ENCODE measurements at places on chromosomes 13 and 19. TPM values are rescaled to one million over a fixed set of nuclear protein-coding genes. Genes with fewer than 3 reads are reported as not detected.

The HPN gene
- total RNA-seq = 5.6 TPM

DNA sequence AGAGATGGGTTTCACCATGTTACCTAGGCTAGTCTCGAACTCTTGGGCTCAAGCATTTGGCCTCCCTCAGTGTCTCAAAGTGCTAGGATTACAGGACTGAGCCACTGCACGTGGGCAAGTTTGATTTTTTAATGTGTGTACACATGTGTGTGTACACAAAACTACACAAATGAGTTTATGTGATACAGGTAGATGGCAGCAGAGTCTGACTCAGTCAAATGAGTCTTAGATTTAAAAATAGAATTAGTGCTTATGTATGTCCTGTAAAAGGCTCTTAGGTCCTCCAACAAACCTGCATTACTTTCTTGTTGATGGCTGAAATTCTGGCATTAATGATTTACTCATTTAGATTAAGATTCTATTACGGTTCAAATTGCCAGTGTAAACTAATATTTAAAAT lies 293.7 kb downstream of the PCDH17 start:
- no peak for DNase-seq

The SIX5 gene
- total RNA-seq = 15.6 TPM

DNA sequence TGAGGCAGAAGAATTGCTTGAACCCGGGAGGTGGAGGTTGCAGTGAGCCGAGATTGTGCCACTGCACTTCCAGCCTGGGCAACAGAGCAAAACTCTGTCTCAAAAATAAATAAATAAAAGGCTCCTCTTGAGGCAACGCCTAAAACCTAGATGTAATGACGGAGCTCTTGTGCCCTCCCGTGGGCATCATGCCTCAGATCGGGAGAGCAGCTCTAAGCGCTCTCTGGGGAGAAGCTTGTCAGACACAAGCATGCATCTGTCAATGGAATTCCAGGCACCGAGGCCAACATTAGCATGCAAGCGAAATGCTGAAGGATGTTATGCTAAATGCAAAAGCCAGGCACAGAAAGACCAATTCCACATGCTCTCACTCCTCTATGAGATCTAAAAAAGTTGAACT lies 45.6 kb upstream of the MRI1 start:
- DNase-seq = peak; percentile 46

The LPAR6 gene
- total RNA-seq = 15.0 TPM

The JSRP1 gene
- total RNA-seq = not detected

The SEMA6B gene
- 15.0 TPM for total RNA-seq

GRCh38 chr19:11200015-11200574 lies 2.8 kb upstream of the KANK2 start:
- DNase-seq = no peak

DNA sequence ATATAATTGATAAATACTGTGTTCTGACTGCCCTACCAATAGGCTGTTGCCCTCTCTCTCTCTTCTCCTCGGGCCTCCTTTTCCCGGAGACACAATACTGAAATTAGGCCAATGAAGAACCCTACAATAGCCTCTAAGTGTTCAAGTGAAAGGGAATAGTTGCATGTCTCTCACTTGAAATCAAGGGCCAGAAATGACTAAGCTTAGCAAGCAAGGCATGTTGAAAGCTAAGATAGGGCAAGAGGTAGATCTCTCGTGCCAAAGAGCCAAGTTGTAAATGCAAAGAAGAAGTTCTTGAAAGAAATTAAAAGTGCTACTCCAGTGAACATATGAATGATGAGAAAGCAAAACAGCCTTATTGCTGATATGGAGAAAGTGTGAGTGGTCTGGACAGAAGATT lies 13.3 kb downstream of the KATNAL1 start:
- DNase-seq = no peak

DNA sequence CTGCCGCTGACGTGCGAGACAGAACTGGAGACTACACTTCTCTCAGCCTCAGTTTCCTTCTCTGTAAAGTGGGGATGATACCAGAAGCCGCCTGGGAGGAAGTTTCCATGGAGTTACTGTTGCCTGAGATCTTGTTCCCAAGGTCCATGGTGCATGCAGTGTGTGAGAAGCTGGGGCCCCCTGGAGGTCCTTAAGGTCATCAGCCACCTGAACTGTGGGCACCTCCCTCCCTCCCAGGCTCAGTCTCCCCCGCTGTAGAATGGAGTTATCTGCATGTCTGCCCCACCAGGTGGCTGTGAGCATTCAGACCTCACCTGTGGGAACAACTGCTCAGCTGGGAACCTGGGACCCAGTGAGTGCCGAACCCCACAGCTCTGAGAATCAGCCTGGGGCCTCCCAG lies 2.7 kb downstream of the CRX start:
- DNase-seq = no peak

The ETV2 gene
- total RNA-seq = 0.88 TPM

- DNase-seq = no peak
These were observed 11.6 kb upstream of the FPR3 start for GRCh38 chr19:51783372-51783771.

- no peak for DNase-seq
These were observed 1.9 kb downstream of the NFKBIB start for GRCh38 chr19:38901683-38902082.

GRCh38 chr19:5775668-5776309 lies 8.8 kb downstream of the PRR22 start:
- no peak for DNase-seq

DNA sequence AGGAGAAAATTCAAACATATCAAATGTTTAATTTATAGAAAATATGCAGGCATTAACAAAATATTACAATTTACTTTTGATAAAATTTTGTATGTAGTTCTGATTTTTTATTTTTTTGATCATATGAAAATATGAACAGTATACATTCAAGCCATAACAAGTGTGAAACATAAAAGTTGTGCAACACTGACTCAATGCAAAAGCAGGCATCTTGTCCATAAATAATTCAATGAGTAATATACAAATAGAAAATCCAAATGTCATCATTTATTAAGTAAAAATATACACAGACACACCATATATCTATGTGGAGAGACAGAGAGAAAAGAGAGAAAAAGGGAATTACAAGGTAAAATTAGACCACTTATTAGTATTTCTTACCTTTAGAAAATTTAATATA lies 1183.9 kb downstream of the SLITRK1 start:
- DNase-seq = no peak

DNA sequence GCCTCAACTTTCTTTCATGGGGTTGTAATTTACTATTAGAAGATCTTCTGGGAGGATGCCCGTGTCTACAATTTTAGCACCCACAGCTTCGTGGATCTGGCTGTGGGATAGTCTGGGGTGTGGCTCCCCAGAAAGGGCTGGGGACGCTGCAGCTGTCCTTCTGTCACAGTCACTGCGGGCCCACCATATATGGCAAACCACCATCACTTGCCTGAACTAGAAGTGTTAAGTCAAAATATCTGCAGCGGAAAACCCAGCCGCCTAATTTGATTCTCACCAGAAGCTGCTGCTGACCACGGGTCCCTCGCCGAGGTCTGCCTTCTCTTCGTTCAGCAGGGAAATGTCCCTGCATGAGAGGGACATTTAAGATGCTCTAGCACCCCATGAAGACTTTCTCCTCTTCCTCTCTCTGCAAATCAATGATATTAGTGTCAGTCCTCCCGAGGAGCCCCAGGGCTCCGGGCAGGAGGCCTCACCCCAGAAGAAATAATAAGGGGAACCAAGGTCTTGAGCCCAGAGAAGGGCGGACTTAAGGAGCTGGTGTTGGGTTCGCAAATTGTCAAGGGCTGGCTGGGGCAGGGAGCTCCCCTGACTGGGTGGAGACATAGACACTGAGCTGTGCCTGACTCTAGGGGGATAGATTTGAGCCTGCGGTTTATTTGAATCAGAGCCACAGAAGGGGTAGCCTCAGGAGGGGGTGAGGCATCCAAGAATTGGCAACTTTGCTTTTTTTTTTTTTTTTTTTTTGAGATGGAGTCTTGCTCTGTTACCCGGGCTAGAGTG lies 3.0 kb upstream of the MATK start:
- DNase-seq = no peak

GRCh38 chr19:55539090-55539984 lies 2.4 kb upstream of the SBK2 start:
- no peak for DNase-seq

DNA sequence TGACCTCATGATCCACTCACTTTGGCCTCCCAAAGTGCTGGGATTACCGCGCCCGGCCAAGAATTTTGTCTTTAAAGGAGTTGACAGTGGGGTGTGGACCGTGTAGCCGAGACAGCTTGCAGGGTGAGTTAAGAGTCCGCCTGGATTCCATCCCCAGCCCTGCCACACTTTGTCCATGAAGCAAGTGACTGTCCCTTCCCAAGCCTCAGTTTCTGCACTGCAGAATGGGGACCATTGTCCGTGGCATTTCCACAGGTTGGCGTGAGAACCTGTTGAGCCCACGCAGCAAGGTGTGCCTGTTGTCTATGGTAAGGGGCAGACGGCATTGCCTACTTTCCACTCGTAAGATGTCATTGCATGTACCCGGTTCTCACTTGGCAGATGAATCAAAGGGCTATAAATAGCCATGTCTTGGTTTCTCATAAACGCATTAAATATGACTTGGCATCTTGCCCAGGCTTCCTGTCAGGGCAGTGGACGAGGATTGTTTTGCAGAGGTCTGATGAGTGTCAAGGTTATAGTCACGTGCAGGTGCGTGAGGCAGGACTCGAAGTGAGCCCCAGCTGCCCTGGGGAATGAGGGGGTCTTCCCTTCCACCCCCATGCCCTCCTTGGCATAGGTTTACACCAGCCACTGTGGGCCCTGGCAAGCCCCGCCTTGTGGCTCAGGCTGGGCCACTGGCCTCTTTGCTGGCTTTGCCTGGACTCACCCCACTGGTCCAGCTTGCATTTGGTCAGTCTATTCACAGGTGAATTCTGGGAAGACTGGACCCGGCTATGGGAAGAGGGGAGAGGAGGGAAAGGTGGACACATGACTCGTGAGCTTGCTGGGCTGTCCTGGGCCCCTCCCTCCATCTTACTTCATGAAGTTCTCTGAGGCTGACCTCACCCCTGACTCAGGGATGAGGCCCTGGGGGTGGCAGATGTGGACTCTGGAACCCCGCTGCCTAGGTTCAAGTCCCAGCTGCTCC lies 14.6 kb downstream of the FAM187B start:
- DNase-seq = peak; percentile 70

DNA sequence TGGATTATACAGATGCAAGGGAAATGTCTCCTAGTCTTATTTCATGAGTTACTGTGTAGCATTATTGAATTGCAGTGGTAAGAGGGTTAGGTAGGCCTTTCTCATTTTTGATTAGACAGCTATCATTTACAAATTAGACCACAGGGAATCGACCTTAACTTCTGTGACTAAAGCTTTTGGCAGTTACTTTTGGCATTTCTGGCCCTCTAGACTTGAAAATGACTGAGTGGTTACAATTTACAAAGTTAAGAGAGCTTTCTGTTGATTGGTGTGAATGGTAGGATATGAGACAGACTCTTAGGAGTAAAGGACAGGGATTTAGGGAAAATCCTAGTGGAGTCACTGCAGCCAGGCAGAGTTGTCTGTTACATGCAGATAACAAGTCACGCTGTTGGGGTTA lies 86.1 kb downstream of the GGACT start:
- no peak for DNase-seq

The ZNF681 gene
- total RNA-seq = 1.4 TPM

GRCh38 chr19:16377521-16377920 lies 52.9 kb downstream of the KLF2 start:
- DNase-seq = no peak

GRCh38 chr19:54616057-54616456 lies 14.2 kb upstream of the LILRB1 start:
- no peak for DNase-seq

The MIA gene
- total RNA-seq = 1.8 TPM

- DNase-seq = no peak
These were observed 1546.2 kb downstream of the OLFM4 start for GRCh38 chr13:54574791-54575190.

DNA sequence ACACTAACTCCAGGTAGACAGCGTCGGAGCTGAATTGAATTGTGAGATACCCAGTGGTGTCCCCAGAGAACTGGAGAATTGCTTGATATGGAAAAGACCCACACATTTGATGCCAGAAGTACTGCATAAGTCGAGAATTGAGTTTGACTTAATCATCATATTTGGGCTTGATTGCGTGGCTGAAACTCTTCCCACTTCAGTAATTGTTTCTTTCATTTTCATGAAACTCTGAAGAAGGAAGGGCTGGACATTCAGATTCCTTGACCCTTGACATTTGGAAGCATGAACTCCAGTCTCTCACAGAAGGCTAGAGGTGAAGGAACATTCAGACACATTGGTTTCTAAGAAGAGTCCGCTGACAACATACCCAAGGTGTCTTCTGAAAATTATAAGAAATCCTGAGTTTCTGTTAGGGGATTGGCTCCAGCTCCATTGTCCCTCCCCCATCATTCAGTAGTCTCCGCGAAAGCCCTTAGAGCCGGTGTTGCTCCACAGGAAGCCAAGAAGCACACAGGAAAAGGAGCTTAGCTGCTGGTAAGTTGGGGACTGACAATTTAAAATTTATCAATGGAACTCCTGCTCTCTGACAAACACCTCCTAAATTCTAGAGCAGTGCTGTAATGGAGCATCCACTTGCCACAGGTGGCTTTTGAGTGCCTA lies at the start of gene FPR2:
FPR2 (plus strand) TSS at position 484 of the 660 bp plus-strand sequence. CDS start 7,479 bp downstream, outside the sequence.
- no peak for DNase-seq

All from left cardiac atrium (tissue), 4 donors.